ENCODE measurements at places on chromosomes 6 and 20.

DNA sequence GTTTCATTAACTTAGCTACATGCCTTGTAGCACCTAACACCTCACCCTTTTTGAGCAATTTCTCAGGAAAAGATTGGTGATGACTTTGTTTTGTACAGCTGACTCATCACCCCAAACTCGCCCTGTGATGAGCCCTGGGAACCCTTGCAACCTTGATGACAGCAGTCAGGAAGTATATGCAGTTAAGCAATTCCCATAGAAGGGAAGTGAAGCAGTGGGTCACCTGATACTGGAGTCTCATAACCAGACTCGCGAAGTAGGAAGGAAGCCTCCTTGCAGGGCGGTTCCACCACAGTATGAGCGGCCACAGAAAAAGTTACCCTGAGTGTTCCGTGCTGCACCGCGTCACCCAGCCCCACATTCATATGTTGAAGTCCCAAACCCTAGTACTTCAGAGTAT, 82.0 kb upstream of the EDN1 start:
- DNase-seq = peak; percentile 50

- peak; percentile 45 for DNase-seq
Observed at GRCh38 chr6:6915813-6916547, 191.8 kb upstream of the RREB1 start.

GRCh38 chr20:62741191-62741691, 32.6 kb downstream of the NTSR1 start:
- DNase-seq = peak; percentile 51

GRCh38 chr6:73234733-73235132, 9.4 kb upstream of the KHDC1L start:
- DNase-seq = peak; percentile 82

DNA sequence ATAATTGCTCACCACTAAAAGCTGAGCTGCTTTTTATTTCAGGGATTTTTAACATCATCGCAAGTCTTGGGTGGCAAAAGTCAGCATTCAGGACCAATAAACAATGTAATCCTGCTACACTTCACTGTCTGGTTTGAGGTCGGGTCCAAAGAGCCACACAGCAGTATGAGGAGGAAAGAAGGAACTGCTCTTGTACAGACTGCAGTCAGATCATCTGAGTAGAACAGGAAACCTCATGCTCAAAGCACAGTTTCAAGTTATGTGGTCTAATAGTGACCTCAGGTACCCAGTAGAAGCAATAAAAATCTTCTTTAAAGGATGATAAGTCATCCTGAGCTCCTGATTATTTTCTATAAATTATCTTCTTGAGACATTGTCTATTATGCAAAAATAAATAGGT, 211.4 kb downstream of the FUT9 start:
- no peak for DNase-seq

DNA sequence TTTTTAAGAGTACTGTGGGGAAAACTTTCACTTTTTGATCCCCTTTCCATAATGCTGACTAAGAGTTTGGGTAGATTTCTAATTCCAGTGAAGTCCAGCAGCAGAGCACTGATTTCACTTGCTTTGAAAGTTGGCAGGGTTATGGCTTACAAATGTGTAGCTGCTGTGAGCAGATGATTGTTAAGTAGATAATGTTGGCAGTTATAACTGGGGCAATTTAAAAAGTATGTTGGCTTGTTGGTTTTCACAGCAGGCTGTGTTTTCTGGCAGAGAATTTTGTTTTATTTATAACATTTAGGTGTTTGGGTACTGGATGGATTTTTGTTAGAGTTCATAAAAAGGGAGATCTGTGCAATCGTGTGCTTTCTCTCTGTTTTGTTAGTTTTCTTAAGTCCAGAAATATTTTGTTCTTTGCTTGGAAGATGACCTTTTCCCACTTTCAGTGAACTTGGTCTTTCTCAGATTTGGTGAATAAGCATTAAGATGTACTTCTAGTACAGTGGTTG, 31.4 kb downstream of the AFDN start:
- DNase-seq = peak; percentile 65

DNA sequence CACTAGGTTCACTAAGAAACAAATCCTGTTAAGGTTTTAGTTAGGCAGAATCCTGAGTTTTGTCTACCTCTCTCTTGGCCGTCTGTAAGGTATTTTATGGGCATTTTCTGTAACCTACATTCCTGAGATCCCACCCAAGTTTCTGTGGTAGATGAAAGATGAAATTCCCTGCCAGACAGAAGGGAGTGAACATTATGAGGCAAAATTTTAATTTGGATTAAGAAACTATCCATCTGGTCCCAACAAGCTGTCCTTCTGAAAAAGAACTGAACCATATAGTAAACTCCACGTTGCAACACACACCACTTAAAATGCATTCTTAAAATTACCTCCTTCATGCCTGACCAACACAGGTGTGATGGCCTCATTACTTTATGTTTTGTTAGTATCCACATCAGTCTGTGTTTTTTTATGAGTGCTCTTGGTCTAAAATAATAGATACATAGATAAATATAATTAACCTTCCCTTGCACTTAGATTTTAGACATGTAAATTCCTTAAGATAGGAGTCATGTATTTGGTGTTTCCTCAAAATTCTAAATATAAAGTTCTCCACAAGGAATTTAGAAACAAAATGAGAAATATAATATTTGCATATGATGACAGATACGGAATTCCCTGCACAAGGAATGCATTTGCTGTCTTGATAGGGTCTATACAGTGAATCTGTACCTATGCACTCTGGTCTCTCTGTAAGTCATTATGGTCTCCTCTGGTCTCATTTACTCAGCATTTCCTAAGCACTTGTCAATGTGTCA, 86.5 kb downstream of the CHD6 start:
- no peak for DNase-seq

- DNase-seq = no peak
Observed at GRCh38 chr6:22903826-22904225, 334.5 kb downstream of the HDGFL1 start.

GRCh38 chr6:40323881-40324634, 263.1 kb downstream of the LRFN2 start:
- DNase-seq = no peak

DNA sequence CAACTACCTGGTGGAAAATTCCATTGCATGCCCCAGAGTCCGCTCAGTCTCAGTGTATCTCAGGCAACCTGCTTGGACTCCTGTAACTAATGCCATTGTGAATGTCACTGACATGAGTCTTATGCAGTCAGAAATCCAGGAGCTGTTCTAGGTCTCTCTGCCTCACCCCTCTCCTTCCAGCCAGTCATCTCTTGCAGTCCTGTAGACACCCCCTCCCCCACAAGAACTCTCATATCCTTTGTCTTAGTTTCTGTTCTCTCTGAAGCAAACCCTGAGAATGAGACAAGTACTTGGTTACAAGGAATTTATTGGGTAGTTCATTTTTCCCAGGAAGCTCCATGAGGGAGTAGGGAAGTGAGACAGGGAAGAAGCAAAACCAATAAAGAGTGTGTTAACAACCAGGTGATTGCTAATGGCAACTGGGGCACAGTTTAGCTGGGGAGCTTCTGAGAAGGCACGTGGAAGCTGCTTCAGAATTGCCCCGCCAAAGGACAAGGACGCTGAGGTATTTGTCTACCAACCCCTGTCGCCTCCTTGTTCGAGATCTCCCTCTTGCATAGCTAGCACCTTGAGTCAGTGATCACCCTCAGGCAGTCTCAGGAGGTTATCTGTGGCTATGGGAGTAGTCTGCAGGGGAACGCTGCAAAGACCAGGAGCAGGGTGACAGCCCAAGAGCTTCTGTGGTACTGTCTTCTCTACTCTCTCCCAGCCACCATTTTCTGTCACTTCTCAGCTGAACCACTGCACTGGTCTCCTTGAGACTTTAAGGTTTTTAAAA, 911.4 kb upstream of the FLRT3 start:
- no peak for DNase-seq

- DNase-seq = no peak
Observed at GRCh38 chr6:31851485-31851832, 11.2 kb downstream of the NEU1 start.

DNA sequence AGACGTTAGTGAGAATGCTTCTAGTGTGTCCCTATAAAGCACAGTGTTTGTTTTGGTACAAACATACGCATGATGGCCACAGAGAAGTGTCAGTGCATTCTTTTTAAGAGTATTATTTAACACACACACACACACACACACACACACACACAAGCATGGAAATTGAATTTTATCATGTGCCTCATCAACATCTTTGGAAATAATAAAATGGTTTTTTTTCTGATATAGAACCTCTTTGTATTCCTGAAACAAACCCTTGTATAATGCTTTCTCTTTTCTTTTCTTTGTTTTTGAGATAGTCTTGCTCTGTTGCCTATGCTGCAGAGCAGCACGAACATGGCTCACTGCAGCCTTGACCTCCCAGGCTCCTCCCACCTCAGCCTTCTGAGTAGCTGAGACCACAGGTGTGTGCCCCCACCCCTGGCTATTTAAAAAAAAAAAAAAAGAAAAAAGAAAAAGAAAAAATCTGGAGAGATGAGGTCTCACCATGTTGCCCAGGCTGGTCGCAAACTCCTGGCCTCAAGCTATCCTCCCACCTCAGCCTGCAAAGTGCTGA, 116.2 kb upstream of the SYNDIG1 start:
- DNase-seq = no peak

- DNase-seq = peak; percentile 59
Observed at GRCh38 chr6:104995989-104996617, 39.2 kb downstream of the LIN28B start.

DNA sequence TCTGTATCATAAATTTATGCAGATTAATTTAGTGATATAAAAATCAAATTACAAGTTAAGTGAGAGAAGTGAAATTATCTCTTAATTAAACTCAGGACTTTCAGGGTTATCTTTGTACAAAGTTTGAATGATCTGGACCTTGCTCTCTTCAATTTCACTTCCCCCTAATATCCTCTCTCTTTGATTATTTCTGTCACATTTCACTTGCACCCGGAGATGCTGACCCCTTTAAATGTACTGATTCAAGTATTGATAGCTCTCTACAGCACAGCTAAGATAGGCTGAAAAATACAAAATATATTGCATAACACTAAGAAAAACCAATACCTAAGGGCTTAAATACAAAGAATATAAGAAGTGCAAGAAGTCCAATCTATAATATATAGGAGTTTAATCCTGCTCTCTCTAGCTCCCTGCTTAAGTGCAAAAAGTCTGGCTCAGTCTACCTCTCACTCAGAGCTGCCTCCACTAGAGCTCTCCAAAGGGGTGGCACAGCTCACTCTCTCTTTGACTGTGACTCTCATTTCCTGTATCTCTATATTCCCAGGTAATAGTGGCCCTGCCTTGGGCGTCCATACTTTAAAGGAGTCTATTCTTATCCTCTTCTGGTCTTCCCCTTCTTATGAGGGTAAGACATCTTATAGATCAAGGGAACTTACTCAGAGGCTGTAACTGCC, 588.4 kb downstream of the RFPL4B start:
- DNase-seq = no peak

DNA sequence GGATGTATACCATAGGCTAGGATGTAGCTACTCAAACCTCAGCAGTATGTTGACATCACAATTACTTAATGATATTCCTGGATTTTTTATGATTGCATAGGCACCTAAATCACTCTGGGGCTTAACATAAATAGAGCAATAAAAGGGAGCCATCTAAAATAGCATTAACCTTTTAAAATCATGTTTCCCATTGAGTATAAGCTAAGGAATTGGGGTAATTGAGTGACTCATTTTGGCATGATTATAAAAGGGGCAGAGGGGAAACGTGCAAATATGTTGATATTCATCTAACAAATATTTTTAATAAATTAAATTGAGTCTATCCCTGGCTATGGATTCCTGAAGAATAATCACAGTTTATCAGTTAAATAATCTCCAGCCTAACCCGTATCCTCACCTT, 74.0 kb upstream of the ADGRF1 start:
- no peak for DNase-seq

GRCh38 chr20:57856658-57857057, 146.8 kb upstream of the PMEPA1 start:
- DNase-seq = no peak

GRCh38 chr20:1718604-1719384, 61.2 kb upstream of the SIRPG start:
- DNase-seq = peak; percentile 46

- no peak for DNase-seq
Observed at GRCh38 chr6:101079696-101080270, 198.7 kb upstream of the ASCC3 start.

DNA sequence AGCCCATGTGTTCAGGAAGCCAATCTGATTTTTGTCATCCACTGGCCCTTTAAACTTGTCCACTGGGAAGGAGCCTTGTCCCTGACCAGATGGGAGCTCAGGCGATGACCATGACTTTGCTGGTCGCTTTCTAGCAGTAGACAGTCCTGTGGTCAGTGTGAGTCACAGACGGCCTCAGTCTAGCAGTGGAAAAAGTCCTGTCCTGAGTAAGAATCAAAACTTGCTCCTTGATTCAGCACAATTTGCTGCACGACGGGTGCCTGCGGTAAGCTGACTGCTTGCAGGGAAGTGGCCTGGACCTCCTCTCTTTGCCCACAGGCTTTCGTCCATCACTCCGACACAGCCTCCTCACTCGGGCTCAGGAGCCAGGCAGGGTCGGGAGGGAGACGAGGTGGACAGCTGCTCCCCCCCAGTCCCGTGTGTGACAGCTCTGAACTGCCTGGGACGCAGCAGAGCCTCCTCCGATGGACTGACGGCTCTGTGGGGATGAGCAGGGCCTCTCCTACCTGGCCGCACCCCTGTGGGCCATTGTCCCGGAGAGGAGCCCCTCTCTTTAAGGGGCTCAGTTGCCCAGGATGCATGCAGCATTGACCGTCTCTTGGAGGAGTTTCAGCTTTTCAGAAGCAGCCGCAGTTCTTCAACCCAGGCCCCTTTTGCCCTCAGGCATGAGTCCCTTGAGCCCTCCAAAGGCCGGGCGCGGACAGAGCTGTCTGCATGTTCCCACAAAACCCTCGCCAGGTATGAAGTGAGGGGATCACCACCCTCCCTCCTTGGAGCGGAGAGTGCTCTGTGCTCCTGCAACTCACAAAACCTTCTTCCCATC, 209.2 kb downstream of the ANKRD60 start:
- DNase-seq = peak; percentile 89

DNA sequence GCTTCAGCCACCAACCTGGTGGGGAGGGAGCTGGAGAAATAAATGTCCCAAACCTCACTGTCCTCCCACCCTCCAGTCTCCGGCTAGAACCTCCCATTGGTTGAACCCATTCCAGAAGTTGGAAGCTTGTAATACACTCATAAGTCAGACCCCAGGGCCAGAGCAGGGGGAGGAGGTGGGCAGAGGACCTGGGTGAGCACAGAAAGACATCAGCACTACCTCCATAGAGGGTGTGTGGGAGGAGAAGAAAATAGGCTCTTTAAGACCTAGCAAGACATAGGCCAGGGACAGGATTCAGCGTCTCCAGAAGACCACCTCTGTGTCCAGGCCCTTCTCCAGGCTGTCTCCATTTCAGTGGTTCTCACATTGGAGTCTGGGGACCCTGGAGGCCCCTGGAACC, 73.3 kb upstream of the TOP1 start:
- no peak for DNase-seq

DNA sequence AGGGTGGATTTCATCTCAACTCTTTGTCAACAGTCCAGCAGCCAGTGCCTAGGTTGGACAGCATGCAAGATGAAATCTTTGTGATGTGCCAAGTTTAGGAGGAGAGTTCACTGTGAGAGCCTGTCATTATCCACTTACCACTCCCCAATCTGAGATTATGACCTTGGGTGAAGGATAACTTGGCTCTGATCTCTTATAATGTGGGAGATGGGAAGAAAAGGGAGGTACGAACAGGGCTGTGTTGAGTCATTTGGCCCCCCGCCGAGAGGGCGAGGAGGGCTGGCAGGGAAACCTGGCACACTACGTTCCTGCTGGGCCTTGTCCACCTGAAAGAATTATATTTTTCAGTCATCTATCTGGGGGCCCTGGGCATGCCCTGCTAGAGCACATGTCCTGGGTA, 35.8 kb downstream of the LAMA4 start:
- no peak for DNase-seq
